Left ventricle myocardium inferior (tissue), 1 donor: ENCODE measurements at places on chromosomes 6 and 20. TPM values are rescaled to one million over a fixed set of nuclear protein-coding genes. Genes with fewer than 3 reads are reported as not detected.

- DNase-seq, result no peak
Observed at GRCh38 chr20:1121429-1121828, 3.0 kb downstream of the PSMF1 start.

POU3F2 gene
- total RNA-seq, result not detected

DNA sequence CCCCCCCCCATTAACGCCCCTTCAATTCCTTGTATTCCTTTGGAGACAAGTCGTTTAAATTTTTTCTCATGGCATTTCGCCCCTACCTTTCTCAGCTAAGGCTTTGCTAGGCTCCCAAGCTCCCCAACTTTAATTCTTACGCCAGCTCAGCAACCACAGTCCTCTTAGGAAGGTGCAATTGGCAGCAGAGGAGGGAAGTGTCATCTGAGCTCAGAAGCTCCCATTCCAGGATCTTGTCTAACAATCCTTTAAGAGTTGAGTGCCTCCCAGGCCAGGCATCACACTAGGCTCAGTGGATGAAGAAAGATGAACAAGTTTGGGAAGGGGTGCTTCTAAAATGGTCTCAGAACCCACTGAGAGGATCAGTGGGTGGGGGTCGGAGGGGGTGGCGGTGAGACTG is 131.2 kb upstream of the AKAP12 start:
- DNase-seq, result no peak

LIME1 gene
- 3.4 TPM for total RNA-seq

- no peak for DNase-seq
Observed at GRCh38 chr20:62489186-62489931, 13.6 kb upstream of the GATA5 start.

DNA sequence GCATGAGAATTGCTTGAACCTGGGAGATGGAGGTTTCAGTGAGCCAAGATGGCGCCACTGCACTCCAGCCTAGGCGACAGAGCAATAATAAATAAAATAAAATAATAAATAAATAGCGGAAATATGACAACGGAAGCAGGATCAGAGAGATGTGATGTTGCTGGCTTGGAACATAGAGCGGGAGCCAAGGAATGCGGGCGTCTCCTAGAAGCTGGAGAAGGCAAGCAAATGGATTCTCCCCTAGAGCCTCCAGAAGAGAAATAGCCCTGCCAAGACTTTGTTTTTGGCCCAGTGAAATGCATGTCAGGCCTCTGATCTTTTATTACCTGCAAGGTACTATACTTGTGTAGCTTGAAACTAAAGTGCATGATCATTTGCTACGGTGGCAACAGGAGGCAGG is 12.4 kb downstream of the KIAA1755 start:
- no peak for DNase-seq

DNA sequence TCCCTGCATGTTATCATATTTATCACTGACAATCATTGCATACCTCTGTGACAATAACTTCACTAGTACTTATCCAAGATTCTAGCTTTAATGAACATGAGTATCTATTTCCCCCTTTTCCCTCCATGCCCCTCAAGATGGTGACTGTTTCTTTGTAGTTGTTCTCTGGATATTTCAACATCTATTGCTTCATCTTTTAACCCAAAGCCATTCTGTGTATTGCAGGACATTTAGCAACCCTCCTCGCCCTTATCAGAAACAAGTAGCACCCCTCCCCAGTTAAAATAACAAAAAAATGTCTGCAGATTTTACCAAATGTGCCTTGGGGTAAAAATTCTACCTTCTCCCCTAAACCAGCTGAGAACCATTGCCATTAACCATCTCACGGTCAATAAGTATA is 979.8 kb upstream of the MANEA start:
- DNase-seq, result no peak

GRCh38 chr6:170062209-170062914 is 228.5 kb downstream of the DLL1 start:
- no peak for DNase-seq

DNA sequence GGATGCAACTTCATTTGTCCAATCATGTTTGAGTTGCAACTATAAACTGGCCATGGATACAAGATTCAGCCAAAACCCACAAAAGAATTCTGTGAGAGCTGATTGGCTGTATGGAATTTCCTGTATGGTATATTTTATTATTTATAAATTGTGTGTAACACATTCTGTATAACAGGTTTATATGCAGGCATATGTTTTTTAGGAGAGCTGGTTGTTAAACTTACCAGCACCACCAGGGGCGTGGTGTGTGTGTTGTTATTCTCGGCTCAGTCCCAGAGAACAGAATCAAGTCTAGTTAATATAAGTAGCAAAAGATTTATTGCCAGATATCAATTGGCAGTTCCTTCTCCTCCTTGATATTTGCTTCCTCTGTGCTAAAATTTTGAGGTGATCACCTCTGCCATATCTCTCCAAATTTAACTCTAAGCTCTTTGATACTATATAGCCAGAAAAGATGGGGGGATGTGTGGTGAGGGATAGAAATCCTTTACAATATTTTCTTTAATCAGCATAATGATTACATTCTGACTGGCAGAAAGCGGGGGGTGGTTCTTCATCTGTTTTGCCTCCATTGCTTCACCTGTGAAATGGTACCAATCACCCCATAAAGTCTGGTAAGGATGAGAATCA is 22.9 kb downstream of the CNBD2 start:
- DNase-seq, result no peak

GRCh38 chr6:8157839-8158238 is 55.5 kb upstream of the EEF1E1 start:
- DNase-seq, result no peak

- no peak for DNase-seq
Observed at GRCh38 chr6:109073344-109074132, 21.1 kb downstream of the SESN1 start.

SUPT3H gene
- total RNA-seq, result 2.6 TPM

GRCh38 chr20:16158976-16159286 is 414.3 kb downstream of the KIF16B start:
- DNase-seq, result no peak

DNA sequence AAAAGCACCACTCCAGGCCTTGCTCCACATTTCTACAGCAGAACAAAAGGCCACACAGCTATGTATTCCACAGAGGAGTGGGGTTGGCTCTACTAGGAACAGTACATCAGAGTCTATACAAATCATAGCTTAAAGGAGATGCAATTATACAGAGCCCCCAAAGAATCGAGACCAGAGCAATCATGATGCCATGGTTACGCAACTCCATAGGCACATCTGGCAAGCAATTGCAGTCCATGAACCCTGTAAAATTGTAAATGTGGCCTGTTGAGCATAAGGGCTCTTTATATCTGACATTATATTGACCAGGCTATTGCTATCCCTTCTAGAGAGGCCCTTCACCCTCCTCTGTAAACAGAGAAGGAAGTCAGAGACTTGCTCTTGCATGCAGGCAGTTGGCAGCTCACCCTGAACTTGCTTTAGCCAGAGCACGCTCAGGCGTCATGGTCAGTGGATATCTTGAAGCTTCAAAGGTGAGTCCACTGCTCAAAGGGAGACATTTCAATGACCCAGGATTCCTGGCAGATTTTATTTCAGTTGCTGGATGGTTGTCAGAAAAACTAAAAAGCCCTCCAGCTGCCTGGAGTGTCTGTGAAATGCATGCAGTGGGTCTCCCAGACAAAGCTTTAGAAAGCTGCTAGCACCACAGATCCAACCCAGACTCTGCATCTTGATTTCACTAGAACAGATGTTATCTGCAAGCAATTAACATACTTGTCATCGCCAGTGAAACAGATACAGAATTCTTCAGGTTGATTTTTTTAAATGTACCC is 357.2 kb downstream of the CENPW start:
- no peak for DNase-seq

DNA sequence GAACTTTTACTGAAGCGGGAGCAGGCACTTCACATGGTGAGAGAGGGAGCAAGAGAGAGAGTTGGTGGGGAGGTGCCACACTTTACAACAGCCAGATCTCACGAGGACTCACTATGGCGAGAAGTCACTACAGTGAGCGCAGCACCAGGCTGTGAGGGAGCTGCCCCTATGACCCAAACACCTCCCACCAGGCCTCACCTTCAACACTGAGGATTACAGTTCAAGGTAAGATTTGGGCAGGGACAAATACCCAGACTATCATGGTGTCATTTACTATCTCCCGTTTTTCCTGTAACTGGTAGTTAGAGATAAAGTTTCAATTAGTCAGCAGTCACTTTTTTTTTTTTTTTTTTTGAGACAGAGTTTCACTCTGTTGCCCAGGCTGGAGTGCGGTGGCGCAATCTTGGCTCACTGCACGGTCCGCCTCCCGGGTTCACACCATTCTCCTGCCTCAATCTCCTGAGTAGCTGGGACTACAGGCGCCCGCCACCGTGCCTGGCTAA is 7.8 kb downstream of the RBCK1 start:
- no peak for DNase-seq

- no peak for DNase-seq
Observed at GRCh38 chr6:68633281-68633971, 1.7 kb upstream of the ADGRB3 start.
